KG1 (cell line): ENCODE measurements at places on chromosomes 12 and 14.

DNA sequence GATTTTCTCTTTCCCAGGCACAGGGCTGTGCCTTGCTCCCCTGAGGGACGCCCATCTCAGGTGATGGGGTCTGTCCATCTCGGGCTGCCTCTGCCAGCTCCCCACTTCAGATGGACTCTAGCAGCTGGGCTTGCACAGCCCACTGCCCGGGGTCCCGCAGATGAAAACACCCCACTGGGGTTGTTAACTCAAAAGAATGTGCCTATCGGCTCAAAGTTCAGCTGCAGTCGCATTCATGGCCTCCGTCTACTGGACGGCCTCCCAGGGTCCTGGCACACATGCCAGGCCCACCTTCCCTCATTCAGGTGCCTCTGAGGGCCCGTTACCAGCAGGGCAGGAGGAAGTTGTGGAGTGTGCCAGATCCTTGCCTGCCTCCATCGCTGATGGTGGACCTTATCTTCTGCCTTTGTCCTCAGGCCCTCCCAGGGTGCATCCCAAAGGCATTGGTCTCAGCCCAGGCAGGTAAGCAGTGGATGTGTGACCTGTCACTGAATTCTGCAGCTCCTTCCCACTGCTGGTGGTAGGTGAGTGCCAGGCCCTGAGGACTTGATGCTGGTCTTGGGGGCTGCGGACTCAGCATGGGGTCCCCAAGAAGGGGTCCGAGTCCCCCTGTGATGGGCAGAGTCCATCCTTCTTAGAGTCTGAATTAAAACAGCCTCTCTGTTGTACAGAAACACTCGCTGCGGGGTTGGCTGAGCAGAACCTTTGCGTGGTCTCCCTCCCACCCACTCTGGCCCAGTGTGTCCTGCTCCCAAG is 324.6 kb upstream of the DIO3 start:
- no peak for DNase-seq

DNA sequence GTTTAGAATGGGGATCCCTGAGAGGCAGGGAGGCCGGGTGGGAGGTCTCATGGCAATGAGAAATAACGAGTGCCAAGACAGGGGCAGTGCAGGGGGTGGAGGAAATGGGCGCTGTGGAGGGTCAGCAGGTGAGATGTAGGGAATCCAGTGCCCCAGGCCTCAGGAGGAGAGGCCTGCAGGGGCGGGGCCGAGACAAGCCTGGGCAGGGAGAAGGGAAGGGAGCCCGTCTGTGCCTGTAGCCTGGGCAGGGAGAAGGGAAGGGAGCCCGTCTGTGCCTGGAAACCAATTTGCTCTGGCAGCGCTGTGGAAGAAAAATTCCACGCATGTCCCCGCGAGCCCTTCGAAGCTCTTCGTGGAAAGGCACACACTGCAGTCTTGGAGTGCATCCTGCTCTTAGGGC is 10.6 kb upstream of the NCOR2 start:
- no peak for DNase-seq

DNA sequence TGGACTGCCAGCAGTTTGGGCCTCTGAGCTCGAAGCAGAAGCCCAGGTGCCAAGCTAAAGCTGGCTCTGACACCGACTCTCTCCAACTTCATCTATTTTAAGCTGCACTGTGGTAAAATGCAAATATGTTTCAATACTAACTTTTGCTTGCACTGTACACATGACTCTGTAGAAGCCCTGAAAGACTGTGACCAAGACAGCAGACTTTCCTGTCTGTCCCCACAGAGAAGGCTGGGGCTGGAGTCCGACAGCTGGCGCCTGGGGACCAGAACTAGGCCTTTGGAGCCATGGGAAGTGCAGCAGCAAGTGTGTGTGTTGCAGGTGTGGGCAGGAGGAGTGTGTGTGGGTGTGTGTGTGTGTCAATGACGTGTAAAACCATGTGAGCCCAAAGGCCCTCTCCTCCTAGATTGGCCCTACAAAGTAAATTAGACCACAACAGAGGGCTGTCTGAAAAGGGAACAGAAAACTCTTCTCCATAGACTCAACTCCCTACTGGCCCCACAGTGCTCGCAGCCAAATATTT is 16.4 kb upstream of the RAB35 start:
- no peak for DNase-seq

DNA sequence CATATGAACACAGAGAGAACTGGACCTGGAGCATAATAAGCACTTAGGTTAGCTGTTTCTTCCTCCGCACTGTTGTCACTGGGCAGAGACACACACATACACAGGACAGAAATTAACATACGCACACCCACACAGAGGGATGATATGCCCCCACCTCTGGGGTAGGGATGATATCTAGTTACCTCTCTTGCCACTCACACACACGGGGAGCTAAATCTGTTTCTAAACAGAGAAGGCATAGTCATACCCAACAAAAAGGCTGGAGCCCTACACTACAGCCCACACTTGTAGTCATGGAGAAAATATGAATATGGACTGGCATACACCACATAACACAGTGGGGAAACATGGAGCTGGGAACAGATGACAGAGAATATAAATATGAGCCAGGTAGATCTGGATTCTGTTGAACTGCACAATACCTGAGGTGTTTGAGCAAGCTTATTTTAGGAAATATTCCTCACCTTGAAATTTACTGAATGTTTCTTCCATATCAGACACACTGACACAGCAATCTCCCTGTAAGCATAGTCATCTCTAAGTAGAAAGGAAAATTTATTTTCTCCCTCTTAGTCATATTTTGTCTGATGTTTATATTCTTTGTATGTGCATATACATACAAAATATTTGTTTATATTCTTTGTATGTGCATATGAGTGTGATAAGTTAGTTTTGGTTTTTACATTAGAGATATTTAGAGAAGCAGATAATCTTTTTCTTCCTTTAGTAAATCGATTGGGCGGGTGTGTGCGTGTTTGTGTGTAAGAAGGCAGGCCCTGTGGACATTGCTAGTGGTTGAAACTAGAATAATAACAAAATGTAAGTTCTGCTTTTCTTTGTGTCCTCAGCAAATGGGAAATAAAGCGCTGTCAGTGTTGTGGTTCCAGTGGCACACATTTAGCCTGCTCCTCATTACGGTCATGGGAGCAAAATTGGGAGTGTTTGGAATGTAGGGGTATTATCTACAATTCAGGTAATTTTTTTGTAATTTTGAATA is 20.9 kb upstream of the SCFD1 start:
- no peak for DNase-seq

- DNase-seq, result no peak
Measured at GRCh38 chr12:29566441-29566840, 69.0 kb upstream of the OVCH1 start.

GRCh38 chr14:45253754-45254310 is 830 bp upstream of the MIS18BP1 start:
- no peak for DNase-seq

- no peak for DNase-seq
Measured at GRCh38 chr12:103138538-103138937, 181.1 kb downstream of the ASCL1 start.

DNA sequence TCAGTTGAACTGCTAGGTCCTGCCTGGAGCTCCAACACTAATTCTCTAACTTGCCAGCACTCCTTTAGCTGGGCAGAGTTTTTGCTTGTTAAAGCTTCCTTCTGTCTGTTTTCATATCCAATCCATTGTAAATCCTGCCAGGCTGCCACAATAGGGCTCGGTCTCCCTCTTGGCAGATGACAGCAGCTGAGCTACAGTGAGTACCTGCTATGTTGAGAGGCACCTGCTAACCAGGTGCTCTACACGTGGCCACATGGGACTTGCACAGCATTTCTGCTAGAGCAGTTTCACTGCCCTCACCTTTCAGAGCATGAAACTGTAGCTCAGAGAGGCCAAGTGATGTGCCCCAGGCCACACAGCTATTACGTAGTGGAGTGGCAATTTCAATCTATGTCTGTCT is 106.6 kb upstream of the NOS1 start:
- DNase-seq, result no peak

DNA sequence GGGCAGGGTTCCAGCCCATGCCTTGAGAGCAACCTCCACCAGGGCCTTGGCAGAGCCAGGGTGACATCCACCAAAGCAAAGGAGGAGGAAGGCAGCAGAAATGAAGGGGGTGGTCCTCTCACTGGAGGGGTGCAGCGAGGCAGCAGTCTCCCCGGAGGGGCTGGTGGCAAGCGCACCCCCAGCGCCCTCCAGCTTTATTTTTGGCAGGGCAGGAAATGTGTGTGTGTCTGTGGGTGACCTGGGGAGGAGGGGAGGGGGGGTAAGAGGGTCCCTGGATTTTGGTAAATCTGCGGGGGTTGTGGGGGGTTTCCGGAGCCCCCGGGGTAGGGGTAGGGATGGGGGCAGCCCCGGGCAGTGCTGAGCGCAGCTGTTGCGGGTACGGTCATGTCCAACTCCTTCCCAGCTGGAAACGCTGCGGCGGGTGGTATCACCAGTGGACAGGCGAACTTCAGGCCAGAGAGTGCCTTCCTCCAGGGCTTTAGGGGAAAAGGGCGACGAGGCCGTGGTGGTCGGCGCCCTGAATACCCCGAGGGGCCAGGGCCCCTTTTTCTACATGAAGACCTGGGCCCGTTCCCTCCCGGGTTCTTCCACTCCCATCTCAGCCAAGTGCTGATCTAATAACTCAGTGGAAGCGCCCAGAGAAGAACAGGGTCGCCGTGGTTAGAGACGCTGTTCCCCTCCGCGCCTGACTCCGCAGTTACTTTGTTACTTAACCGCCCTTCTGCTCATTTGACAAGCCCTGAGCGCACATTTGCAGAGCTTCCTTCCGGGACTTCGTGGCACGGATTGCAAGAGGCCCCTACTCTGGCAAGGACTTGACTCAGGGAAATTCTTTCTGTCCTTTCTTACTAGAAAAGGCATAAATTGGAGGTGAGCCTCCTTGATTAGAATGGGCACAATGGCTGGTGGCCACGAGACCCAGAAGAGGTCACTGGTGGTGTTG is 55.2 kb downstream of the FOS start:
- peak; percentile 75 for DNase-seq

DNA sequence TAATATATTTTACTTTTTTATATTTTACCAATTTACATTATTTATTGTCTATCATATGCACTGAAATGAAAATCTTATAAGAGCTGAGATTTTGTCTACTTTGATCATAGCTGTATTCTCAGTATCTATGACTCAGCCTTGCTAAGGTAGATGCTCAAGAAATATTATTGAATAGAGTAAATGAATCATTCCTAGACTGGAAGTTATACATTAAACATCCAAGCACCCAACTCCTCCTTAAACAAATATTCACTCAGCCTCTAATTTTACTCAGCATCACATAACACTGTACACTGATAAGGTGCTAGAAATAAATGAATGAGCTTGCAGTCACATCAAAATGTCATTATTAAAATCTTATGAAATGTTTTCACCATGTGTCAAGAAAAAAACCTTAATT is 1424.9 kb downstream of the LRFN5 start:
- DNase-seq, result no peak

GRCh38 chr14:56902385-56902784 is 92.1 kb upstream of the OTX2 start:
- no peak for DNase-seq

- DNase-seq, result no peak
Measured at GRCh38 chr14:103232031-103232808, 101.8 kb upstream of the EIF5 start.

DNA sequence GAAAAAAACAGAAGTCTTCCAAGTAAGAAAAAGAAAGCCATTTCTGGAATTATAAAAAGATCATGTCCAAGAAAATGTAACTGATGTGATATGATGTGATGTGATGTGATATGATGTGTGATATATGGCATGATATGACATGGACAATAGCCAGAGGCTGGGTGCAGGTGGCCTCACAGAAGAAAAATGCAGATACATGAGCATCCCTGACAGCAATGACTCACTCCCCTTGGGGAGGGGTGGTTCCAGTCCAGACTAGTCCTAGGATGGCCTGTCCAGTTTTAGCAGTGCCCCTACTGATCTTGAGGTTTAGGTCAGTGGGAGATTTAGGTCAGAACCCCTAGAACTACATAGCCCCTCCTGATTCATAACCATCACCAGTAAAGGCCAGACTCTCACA is 3.5 kb upstream of the RHOJ start:
- DNase-seq, result no peak

DNA sequence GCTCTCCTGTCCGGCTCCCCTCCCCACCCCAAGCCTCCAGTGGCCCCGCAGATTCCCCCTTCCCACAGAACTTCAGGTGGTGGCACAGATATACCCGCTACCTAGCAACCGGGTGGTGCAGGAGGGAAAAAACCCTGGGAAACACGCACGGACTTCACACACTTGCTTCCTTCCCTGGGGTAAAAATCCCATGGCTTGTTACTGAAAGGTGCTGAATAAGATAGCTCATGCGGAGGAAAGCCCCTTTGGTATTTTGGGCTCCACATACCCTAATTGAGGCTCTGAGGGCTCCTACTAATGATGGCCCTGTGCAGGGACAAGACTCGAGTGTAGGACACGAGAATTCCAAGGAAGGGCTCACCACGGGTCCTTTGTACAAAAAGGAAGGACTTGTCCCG is 869 bp upstream of the RIMBP2 start:
- no peak for DNase-seq

DNA sequence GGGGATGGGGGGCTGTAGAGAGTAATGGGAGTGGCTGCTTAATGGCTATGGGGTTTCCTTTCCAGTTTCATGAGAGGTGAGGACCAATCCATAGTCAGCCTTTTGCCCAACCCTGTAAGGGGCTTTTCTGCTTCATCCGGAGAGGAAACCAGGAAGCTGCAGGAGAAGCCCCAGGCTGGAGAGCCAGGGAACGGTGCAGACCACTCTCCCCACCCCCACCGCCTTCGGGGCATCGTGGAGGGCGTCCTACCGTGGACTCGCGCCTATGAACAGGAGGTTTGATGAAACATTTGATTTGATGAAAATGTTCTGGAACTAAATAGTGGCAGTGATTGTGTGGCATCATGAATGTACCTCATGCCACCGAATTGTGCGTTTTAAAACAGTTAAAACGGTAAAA is 204.3 kb upstream of the DIO3 start:
- no peak for DNase-seq

DNA sequence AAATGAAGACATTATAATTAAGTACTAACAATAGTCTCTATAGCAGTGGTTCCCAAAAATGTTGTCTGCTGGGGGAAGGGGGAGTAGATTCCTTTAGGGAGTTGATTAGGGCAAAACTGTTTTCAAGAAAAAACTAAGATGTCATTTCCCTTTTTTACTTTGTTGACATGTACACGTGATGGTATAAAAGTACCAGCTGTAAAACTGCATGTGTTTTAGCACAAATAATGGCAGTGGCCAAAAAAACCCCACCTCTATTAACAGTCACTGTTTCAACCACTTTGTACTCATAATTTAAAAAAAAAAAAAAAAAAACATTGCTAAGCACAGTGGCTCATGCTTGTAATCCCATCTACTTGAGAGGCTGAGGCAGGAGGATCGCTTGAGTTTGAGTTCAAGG is 61.7 kb downstream of the PPP1R12A start:
- DNase-seq, result no peak

- DNase-seq, result no peak
Measured at GRCh38 chr12:93203361-93203760, 174.4 kb upstream of the NUDT4 start.

- no peak for DNase-seq
Measured at GRCh38 chr12:115313929-115314328, 630.0 kb upstream of the TBX3 start.
